RPMI8226 (cell line): ENCODE measurements at places on chromosomes 4 and X.

DNA sequence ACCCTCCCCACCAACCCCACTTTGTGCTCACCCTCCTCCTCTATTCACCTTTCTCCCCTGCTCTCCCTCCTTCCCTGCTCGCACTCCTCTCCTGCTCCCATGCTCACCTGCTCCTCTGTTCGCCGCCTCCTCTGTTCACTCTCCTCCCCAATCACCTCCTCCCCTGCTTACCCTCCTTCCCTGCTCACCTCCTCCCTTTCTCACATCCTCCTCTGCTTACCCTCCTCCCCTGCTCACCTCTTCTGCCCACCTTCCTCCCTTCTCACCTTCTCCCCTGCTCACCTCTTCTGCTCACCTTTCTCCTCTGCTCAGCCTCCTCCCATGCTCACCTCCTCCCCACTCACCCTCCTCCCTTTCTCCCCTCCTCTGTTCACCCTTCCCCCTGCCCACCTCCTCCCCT lies 357.2 kb downstream of the UNC5C start:
- DNase-seq: no peak

DNA sequence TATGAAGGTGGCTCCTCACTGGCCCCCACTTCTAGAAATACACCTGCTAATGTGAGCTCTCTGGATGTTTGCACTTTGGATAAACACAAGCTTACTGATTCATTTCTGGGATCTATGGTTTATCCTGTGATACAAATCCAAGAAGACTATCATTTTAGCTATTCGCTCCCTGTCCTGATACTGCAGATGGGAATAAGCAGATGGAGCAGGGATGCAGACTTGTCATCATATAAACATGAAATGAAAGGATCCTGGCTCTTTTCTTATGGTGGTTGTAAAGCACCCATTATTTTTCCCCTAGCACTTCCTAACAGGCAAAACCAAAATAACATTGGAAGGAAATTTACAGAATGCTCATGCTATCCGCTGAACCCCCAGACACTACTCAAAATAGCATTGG lies 162.9 kb upstream of the NOCT start:
- no peak for DNase-seq

- DNase-seq: no peak
Measured at GRCh38 chr4:125505621-125506020, 190.9 kb downstream of the FAT4 start.

- DNase-seq: no peak
Measured at GRCh38 chr4:119479180-119479808, 149.3 kb downstream of the PDE5A start.

- no peak for DNase-seq
Measured at GRCh38 chrX:19659929-19660328, 144.6 kb upstream of the MAP3K15 start.

DNA sequence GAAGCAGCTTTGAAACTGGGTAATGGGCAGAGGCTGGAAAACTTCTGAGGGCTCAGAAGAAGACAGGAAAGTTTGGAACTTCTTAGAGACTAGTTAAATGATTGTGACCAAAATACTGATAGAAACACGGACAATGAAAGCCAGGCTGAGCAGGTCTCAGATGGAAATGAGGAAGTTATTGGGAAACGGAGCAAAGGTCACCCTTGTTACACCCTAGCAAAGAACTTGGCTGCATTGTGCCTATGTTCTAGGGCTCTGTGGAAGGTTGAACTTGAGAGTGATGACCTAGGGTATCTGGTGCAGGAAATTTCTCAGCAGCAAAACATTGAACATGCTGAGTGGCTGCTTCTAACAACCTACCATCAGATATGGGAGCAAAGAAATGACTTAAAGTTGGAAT lies 50.8 kb upstream of the FBXW7 start:
- DNase-seq: no peak

- no peak for DNase-seq
Measured at GRCh38 chr4:139295942-139296299, 5.4 kb upstream of the NAA15 start.

DNA sequence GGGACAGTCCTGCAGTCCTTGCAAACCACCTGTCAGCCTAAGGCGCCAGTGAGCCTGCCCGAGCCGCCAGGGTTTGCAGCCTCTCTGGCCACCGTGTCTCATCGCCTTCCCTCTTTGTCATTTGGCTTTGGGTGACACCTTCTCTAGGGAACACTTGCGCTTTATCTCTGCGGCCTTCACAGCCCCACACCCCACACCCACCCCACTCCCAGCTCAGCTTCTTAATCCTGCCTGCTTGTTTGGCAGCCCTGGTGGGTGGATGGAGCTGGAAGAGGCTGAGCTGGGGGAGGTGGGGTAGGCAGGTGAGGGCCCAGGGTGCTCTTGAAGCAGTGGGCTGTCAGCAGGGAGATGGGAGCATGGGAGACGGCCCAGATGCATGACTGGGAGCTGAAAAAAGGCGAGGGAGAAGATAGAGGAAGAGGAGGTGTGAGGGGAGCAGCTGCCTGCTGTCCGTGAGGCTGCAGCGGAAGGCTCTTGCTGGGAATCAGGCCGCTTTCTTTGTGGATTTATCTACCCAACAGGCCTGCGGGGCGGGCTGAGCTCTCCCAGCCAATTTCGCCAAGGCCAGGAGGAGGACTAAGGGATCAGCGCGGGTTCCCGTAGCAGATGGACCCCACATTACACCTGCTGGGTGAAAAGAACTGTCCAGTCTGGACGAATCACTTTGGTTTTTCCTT lies 97.5 kb upstream of the STOX2 start:
- DNase-seq: no peak

DNA sequence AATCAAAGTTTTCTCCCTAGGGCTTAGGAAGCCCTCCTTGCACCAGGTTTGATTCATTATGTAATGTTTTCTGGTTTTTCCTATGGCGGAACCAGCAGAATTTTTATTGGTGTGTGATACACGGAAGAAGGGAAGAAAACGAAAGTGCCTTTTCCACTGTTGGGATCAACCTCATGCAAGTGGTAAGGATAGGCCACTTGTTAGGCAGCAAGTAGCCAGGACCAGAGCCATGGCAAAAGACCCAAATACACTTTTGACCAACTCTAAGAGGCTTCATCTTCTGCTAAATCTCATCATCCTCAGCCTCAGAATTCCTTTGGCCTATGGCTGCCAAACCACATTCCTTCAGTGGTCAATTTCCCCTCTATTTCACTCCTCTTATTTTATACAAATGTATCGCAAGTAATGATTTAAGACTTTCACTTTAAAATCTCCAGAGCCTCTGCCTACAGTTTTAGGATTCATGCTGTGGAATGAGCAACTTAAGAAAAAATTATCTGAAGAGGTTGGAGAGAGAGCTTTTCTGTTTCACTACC lies 21.2 kb downstream of the PPAT start:
- DNase-seq: no peak

DNA sequence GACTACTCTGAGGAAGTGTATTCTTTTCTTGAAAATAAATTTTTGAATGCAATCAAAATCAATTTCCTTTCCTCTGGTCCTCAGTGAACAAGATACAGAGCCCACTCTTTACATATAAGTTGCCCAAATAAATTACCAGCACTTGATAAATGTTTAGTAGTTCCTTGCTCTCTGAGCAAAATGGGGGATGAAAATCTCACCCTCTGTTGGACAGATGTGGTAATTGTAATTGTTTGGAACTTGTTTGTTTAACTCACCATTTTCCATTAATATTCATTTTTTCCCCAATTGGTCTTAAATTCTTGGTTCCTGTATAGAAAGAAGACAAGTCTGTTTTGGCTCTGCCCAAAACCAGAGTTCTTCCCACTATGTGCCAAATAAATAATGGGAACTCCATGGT lies 146.3 kb downstream of the LDB2 start:
- DNase-seq: no peak

DNA sequence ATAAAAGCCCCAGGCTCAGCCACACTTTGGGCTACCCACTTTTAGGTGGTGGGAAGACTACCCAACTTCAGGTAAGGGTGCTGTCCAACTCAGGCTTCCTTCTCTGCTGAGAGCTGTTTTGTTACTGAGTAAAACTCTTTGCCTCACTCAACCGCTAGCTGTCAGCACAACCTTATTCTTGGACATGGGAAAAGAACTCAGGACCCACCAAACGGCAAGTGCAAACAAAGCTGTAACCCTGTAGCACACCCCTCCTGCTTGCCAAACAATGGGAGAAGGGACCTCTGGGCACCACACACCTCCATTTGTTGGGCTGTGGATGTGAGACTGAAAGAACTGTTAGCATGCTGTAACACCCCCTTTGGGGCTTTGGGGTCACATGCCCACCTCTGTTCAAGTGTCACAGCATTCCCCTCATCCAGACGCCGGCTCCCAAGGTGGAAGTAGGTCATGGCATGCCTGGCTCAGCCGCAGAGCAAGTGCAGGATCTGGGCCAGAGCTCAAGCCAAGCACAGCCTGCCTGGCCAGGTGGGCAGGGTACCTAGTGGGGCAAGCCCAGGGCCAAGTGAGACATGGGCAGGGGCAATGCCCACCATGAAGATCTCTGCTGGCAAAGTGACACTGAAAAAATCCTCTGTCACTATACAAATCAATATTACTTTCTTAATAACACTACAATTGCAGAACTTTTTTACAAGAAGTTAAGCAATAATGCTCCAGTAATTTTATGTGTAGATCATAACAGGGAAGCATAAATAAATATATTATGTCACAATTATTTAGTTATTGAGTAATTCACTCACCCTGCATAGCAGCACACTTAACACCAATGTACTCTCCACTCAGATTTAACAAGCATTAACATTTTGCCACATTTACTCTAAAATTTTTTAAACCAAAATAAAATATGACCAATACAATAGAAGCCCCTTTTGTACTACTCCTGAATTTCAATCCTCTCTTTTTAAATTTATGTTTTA lies 107.2 kb downstream of the TBCK start:
- no peak for DNase-seq

DNA sequence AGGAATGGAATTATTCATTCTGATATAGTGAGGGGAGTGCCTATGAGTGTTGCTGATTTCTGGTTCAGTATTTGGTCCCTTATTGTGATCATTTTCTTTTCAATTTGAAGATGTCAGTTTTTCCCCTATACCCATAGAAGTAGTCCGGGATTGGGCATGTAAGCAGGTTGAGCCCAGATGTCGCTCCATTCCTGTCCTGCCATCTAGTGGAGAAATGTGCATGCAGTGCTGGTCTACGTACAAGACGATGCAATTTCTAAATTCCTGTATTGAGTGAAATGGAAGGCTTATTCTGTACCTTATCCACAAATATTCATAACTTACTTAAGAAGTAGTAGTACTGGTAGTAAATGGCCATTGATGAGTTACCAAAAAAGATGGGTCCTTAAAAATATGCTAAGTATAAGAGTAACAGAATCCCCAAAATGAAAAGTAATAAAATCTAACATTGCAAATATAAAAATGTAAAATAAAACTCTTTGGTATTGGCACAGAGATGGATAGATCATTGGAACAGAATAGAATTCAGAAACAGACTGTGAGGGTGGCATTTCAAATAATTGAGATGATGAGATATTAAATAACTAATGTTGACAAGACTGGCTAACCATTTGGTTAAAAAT lies 60.9 kb downstream of the UGT8 start:
- DNase-seq: peak; percentile 56

GRCh38 chr4:43763029-43763610 lies 685.5 kb downstream of the KCTD8 start:
- no peak for DNase-seq

GRCh38 chr4:23685471-23685870 lies 204.4 kb downstream of the PPARGC1A start:
- DNase-seq: no peak

- no peak for DNase-seq
Measured at GRCh38 chr4:183136855-183137254, 37.8 kb downstream of the WWC2 start.

DNA sequence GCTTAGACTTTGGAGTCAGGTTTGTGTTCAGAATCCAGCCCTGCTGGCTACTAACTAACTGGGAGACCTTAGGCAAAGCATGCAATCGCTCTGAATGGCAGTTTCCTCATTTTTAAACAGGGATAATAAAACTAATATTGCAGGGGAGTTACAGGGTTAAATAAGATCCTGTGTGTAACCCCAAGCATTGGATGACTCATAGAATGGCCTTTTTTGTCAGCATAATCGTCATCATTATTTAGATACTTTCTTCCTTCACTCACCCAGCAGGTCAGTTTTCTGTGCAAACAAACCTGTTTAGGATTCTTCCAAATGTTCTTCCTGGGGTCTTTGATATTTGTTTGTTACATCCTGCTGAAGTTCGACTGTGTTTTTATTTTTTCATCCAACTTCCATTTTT lies 208.2 kb downstream of the EVC2 start:
- DNase-seq: no peak

GRCh38 chrX:56248492-56248891 lies 16.3 kb downstream of the KLF8 start:
- DNase-seq: peak; percentile 65

DNA sequence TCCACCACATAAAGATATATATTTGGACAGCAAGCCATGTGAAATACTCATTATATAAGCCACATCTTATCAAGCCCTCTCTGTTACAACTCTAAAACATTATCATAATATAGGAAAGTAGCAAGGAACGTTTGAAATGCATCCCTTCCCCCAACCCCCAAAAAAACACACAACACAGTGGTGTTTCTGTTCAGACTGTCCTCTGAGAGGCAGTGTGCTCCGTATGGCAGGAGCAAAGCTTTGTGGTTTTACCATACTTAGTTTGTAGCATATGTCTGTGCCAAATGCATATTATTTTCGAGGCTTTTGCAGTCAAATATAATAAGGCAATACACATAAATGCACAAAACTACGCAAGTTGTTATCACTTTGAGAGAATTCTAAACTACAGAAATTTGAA lies 194.2 kb downstream of the RAPGEF2 start:
- DNase-seq: no peak

DNA sequence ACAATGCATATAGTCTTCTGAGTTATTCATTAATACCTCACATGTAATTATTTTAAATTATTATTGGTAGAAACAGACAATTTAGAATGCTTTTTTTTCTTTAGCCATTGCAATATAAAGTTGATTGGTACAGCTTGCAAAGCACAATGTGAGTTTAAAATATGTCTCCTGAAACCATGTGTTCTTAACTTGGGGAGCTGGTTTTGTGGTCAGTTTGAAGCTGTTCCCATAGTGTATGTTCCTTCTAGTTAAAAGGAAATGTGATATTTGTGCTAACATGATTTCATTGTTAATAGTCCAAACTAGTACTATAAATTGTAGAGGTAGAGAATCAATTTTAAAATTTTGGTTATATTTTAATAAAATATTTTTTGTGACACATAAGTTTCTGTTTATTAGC lies 247.2 kb downstream of the BMPR1B start:
- DNase-seq: no peak

DNA sequence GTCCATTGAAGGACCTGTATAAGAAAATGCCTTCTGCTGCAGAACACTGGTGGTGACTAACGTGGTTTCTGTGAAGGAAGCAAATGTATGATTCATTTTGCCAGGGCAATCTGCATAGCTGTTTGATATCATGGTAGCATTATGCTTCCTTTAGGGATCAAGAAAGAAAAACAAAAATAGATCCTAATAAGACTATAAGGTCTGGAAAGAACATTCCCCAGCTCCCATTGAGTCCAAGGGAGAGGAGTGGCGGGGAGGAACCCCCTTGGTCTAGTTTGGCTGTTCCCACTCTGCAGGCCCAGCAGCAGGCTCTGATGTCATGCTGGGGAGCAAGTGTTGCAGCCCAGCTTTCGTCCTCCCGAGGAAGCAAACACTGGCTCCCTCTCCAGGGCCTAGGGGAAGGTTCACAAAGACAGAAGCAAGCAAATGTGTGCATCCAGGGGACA lies 154.5 kb upstream of the GALNT7 start:
- DNase-seq: no peak

- DNase-seq: no peak
Measured at GRCh38 chr4:145881576-145881975, 57.0 kb downstream of the ZNF827 start.

- peak; percentile 49 for DNase-seq
Measured at GRCh38 chr4:121070696-121071639, 1.4 kb downstream of the NDNF start.

GRCh38 chrX:107324493-107325310 lies 118.3 kb downstream of the DNAAF6 start:
- DNase-seq: peak; percentile 46
